ENCODE measurements at places on chromosomes 6 and 20. TPM values are rescaled to one million over a fixed set of nuclear protein-coding genes. Genes with fewer than 3 reads are reported as not detected.
A peak's percentile ranks its signal among the peaks of the same experiment; 100 is the strongest.

Gene PRRC2A
- 206 TPM for total RNA-seq

Gene CAGE1
- total RNA-seq = 0.39 TPM

Gene KCNQ5
- total RNA-seq = 2.1 TPM

Gene CST7
- 4.4 TPM for total RNA-seq

Gene KIAA0408
- 1.0 TPM for total RNA-seq

Gene OR2B3
- total RNA-seq = not detected

Gene KDM1B
- 4.4 TPM for total RNA-seq

Gene SLC22A16
- not detected for total RNA-seq

GRCh38 chr6:34239500-34239825 is 2.8 kb downstream of the HMGA1 start:
- H3K27me3 ChIP-seq = no peaks in the 10 kb centered on the region
- no peak overlapping the region for H3K27ac ChIP-seq
- H3K4me1 ChIP-seq = peaks cover 68% of the 10 kb centered on the region
- peaks cover 41% of the 10 kb centered on the region for H3K36me3 ChIP-seq
- no peak for DNase-seq
- no peak overlapping the region for H3K4me3 ChIP-seq

GRCh38 chr6:45563041-45563440 is 185.3 kb upstream of the SUPT3H start:
- no peak overlapping the region for H3K4me3 ChIP-seq

- H3K27me3 ChIP-seq = no peaks in the 10 kb centered on the region
- H3K27ac ChIP-seq = no peak overlapping the region
- H3K4me3 ChIP-seq = no peak overlapping the region
- H3K36me3 ChIP-seq = no peaks in the 10 kb centered on the region
- DNase-seq = no peak
These were observed 39.7 kb upstream of the PPP1R3G start for GRCh38 chr6:5045416-5045815.

DNA sequence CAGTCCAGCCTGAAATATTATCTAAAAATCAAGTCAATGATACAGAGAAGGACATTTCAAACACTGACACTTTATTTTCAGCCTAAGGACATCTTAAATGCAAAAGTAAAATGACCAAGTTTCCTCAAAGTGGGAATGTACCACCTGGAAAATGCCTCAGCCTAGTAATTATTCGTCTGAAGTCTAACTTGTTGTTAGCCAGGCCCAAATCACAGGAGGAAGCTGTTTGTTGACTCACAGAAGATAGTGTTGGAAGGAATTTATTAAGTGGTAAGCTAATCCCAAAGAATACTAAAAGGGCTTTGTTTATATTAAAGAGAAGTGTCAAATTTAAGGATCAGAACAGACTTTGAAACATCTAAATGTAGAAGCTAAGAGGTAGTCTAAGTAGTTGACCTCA is 2.5 kb downstream of the PDE7B start:
- DNase-seq = no peak
- no peak overlapping the region for H3K4me3 ChIP-seq
- no peaks in the 10 kb centered on the region for H3K36me3 ChIP-seq
- H3K4me1 ChIP-seq = peaks cover 18% of the 10 kb centered on the region
- H3K27ac ChIP-seq = no peak overlapping the region

- H3K4me3 ChIP-seq = no peak overlapping the region
- H3K36me3 ChIP-seq = no peaks in the 10 kb centered on the region
- H3K27ac ChIP-seq = no peak overlapping the region
- peaks cover 28% of the 10 kb centered on the region for H3K27me3 ChIP-seq
- peaks cover 2% of the 10 kb centered on the region for H3K4me1 ChIP-seq
These were observed 5.2 kb downstream of the FAXC start for GRCh38 chr6:99344289-99344688.

DNA sequence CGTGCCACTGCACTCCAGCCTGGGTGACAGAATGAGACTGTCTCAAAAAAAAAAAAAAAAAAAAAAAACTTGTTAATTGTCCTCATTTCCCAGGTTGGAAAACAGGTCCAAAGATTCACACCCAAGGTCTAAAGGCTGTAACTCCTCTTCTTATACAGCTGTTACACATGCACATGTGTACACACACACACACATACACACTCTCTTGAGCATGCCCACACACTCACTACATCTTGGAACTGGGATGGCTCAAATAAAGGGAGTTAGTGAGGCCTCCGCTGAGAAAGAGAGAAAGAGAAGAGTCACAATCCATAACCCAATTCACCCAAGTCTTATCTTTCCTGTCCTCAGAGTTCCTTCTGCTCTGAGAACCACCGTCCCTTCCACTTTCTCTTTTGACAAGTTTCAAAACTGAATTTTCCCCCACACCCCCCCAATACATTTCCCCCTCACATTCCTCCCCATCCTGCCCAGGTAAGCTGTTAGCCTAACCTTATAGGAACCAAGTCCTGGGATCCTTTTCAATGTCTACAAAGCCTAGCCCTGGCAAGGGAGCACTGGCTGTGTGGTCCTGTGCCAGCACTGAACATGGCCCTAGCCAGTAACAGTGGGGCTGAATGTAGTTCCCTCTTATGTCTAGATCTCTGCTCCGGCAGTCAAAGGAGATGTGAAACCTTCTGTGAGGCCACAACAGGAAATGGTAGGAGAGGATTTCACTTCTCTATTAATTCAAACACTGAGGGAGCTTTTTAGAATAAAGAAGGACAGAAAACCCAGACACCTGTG is 3.2 kb upstream of the HLA-DMB start:
- H3K4me1 ChIP-seq = peaks cover 58% of the 10 kb centered on the region
- H3K27ac ChIP-seq = peak overlapping the region; percentile 73
- peak; percentile 7 for DNase-seq
- H3K27me3 ChIP-seq = no peaks in the 10 kb centered on the region

DNA sequence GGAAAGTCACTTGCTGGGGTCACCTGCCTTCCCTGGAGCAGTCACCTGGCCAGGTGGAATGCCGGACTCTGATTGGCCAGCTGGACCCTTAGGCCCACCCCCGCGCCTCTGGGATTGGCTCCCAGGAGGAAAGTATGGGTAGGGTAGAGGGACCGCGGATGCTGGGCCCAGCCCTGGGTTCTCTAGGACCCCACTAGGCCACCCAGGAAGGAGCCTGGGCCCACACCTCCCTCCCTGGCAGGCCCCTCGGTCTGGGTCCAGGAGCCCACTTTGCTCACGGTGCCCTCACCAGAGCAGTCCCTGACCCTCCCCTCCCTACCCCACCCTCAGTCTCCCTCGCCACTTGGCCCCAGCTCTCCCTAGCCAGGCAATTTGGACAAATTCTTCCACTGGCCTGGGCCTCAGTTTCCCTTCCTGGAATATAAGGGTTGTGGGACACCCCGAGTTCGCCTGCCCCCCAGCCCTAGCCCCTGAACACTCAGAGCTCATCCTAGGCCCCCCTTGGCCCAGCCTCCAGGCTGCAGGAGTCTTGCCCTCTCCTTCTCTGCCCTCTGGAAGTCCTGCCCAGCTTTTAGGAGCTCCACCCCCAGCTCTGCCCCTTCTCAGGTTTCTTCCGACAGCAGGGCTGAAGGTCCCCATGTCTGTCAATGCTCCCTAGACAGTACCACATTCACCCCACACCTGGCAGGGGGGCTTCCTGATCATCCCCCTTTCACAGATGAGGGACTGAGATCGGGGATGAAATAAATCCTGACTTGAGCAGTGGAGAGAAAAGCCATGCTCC is 299.6 kb downstream of the TAF4 start:
- no peaks in the 10 kb centered on the region for H3K4me1 ChIP-seq
- no peaks in the 10 kb centered on the region for H3K27me3 ChIP-seq
- H3K36me3 ChIP-seq = no peaks in the 10 kb centered on the region
- no peak overlapping the region for H3K4me3 ChIP-seq
- H3K27ac ChIP-seq = no peak overlapping the region
- peak; percentile 29 for DNase-seq

- no peaks in the 10 kb centered on the region for H3K36me3 ChIP-seq
- no peak overlapping the region for H3K27ac ChIP-seq
- H3K4me1 ChIP-seq = no peaks in the 10 kb centered on the region
- no peaks in the 10 kb centered on the region for H3K27me3 ChIP-seq
These were observed 240.9 kb downstream of the LRFN2 start for GRCh38 chr6:40346246-40346645.

GRCh38 chr20:1184638-1185315 is at the start of gene TMEM74B:
Gene TMEM74B, minus strand, starts transcription at chr20:1184981. Its CDS starts 1,180 bp downstream, at chr20:1183801.
- peak within 1 kb of the TSS; percentile 14 for H3K4me3 ChIP-seq
- DNase-seq = no peak
- H3K27ac ChIP-seq = no peak within 1 kb of the TSS
- H3K27me3 ChIP-seq = peaks cover 20% of the 10 kb centered on the region

DNA sequence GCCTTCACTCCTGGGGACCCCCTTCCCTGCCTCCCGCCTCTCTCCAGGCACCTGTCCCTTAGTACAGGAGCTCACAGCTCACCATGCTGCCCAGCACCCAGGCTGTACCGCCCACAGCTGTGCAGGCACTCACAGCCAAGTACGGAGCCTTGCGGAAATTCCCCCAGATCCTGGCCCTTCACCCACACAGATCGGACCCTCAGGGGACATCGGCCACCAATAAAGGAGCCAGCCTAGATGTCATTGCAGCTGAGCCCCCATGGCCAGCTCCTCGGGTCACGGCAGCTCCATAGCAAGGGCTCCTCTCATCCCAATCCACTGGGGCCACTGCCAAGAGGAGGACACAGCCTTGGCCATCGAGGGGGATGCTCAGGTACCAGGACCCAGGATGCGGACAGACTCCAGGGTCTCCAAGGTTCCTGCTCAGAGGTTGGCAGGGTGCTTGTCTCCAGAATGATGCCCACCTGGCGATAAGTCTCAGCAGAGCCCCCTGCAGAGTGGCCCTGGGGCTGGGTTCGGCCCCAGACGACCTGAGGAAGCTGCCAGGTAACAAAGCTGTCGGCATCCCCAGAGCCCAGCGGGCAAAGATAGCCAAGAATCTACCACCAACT is 82.3 kb downstream of the YTHDF1 start:
- H3K4me1 ChIP-seq = no peaks in the 10 kb centered on the region
- no peaks in the 10 kb centered on the region for H3K36me3 ChIP-seq
- peaks cover 10% of the 10 kb centered on the region for H3K27me3 ChIP-seq
- no peak overlapping the region for H3K27ac ChIP-seq
- no peak overlapping the region for H3K4me3 ChIP-seq
- peak; percentile 22 for DNase-seq

DNA sequence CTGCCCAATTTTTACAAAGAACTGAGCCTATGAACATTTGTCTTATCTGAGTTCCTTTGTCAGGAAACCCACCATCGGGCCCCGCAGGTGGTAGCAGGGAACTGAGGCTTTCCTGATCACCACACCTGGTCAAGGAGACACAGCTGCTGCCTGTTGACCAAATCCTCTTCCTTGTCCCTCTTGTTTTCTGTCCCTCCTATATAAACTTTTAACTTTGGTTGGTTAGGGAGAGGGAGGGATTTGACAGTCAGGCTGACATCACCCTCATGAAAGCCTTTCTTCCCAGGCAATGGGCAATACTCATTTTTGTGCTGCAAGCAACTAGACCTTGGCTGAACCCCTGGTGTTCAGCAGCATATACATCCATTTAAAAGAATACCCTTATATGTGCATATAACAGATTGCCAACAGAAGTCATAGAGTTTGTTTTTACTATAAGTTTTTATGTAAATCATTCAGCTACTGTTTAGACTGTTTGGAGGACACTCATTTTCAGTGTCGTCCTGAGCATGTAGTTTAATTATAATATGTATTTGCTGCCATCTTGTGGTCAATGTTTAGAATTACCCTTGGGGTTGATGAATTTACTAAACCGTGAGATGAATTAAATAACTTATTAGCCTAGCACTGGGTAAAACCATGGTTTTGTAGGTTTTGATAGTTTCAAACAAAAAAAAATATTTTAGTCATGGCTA is 17.0 kb downstream of the CRISP1 start:
- H3K36me3 ChIP-seq = no peaks in the 10 kb centered on the region
- H3K27ac ChIP-seq = no peak overlapping the region
- no peak for DNase-seq

GRCh38 chr20:13677241-13677640 is 38.5 kb upstream of the TASP1 start:
- H3K4me1 ChIP-seq = no peaks in the 10 kb centered on the region
- H3K27me3 ChIP-seq = no peaks in the 10 kb centered on the region
- no peak for DNase-seq

GRCh38 chr6:43481075-43481474 is 3.7 kb downstream of the TJAP1 start:
- H3K27ac ChIP-seq = no peak overlapping the region
- no peak for DNase-seq
- no peaks in the 10 kb centered on the region for H3K27me3 ChIP-seq
- peaks cover 32% of the 10 kb centered on the region for H3K4me1 ChIP-seq
- H3K4me3 ChIP-seq = no peak overlapping the region

GRCh38 chr6:162572240-162572639 is 155.3 kb downstream of the PRKN start:
- H3K27ac ChIP-seq = no peak overlapping the region
- DNase-seq = no peak
- H3K27me3 ChIP-seq = no peaks in the 10 kb centered on the region
- no peaks in the 10 kb centered on the region for H3K4me1 ChIP-seq

DNA sequence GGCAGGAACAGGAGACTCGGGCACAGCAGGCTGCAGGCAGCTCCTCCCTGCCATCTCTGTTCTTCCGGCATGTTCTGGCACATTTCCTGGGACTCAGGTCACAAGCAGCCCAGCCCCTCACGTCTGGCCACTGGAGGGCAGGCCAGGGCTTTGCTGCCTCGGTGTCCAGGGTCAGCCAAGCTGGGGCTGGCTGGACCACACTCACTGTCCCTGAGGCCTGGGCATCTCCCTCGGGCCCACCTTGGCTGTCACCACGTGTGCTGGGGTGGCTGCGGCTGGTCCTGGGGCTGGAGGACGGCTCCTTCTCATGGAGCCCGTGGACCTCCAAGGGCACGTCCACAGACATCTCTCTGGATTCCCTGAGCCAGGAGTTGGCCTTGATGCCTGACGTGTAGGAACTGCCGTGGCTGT is 18.5 kb downstream of the FRMD1 start:
- no peak overlapping the region for H3K4me3 ChIP-seq
- no peaks in the 10 kb centered on the region for H3K36me3 ChIP-seq
- H3K27me3 ChIP-seq = no peaks in the 10 kb centered on the region
- DNase-seq = no peak
- H3K4me1 ChIP-seq = no peaks in the 10 kb centered on the region

GRCh38 chr6:114092943-114093342 is 122.0 kb upstream of the HDAC2 start:
- H3K4me3 ChIP-seq = no peak overlapping the region
- no peaks in the 10 kb centered on the region for H3K27me3 ChIP-seq
- H3K27ac ChIP-seq = no peak overlapping the region
- no peaks in the 10 kb centered on the region for H3K4me1 ChIP-seq
- no peaks in the 10 kb centered on the region for H3K36me3 ChIP-seq

GRCh38 chr6:3799719-3800118 is 48.2 kb upstream of the PXDC1 start:
- H3K4me3 ChIP-seq = no peak overlapping the region
- H3K27ac ChIP-seq = no peak overlapping the region
- no peak for DNase-seq
- H3K36me3 ChIP-seq = no peaks in the 10 kb centered on the region
- no peaks in the 10 kb centered on the region for H3K4me1 ChIP-seq
- H3K27me3 ChIP-seq = no peaks in the 10 kb centered on the region

GRCh38 chr6:143745166-143746133 is 67.7 kb downstream of the PHACTR2 start:
- no peaks in the 10 kb centered on the region for H3K4me1 ChIP-seq
- no peak for DNase-seq
- no peak overlapping the region for H3K27ac ChIP-seq

GRCh38 chr6:107156617-107157016 is 41.3 kb upstream of the BEND3 start:
- no peaks in the 10 kb centered on the region for H3K27me3 ChIP-seq
- no peaks in the 10 kb centered on the region for H3K36me3 ChIP-seq
- H3K27ac ChIP-seq = no peak overlapping the region
- H3K4me1 ChIP-seq = no peaks in the 10 kb centered on the region
- no peak for DNase-seq

GRCh38 chr20:17137692-17138091 is 89.1 kb upstream of the PCSK2 start:
- no peaks in the 10 kb centered on the region for H3K36me3 ChIP-seq
- H3K4me3 ChIP-seq = no peak overlapping the region
- no peak overlapping the region for H3K27ac ChIP-seq
- no peaks in the 10 kb centered on the region for H3K4me1 ChIP-seq
- no peak for DNase-seq

Measured in CD4-positive, alpha-beta T cell (primary cell).